ENCODE measurements at places on chromosomes 1 and 21.
A peak's percentile ranks its signal among the peaks of the same experiment; 100 is the strongest.

- no peak for DNase-seq
Measured at GRCh38 chr1:15692121-15692682, 8.1 kb downstream of the PLEKHM2 start.

DNA sequence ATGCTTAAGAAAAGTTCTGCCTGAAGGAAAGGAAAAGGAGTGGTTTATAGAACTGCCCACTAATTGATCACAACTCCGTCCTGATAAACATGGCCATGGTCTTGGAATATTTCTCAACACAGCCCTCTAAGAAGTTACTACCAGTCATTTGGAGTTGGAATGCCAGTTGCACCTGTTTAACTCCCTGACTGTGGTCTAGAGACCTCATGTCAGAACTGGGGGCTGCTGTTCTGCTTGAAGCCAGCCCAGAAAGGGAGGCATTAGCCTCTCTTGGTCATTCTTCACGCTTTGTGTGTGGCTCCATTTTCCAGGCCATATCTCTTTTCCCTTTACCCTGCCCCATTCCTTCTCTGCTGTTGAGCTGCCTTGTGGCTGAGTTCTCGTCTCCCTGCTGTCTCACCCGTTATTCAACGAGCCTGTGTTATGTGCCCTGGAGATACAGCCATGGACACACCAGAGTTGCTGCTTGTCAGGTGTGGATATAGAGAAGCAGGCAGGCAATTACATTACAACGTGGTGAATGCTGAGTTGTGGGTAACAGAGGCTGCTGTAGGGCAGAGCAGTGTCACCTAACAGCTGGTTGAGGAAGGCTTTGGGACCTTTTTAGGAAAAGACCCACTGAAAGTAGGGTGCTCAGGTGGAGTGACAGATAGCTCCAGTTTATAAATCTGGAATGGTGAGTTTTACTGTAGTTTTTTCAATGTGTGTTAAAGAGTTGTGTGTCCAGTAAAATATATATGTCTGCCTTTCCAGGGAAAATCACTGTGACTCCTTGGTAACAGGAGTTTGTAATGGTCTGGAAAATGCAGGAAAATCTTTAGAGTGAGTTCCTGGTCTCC lies 137.0 kb upstream of the IPO9 start:
- DNase-seq: no peak

DNA sequence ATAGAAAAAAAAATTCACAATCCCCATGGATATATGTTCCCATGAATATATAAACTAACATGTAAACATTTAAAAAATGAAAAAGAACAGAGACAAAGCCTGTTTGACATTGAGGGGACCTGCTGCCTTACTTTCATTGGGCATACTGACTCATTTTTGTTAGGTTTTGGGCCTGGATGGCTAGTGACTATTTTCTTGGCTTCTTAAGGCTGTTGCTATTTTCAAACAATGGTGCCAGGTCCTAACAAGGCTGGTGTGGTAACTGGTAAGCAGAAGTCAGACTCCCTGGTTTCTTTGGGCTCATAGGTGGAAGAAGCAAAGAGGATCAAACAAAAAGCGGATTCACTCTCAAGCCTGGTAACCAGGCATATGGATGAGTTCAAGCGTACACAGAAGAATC lies 51.0 kb downstream of the LAMC2 start:
- DNase-seq: no peak

GRCh38 chr1:234980645-234981396 lies 147.8 kb downstream of the TOMM20 start:
- DNase-seq: peak; percentile 66

DNA sequence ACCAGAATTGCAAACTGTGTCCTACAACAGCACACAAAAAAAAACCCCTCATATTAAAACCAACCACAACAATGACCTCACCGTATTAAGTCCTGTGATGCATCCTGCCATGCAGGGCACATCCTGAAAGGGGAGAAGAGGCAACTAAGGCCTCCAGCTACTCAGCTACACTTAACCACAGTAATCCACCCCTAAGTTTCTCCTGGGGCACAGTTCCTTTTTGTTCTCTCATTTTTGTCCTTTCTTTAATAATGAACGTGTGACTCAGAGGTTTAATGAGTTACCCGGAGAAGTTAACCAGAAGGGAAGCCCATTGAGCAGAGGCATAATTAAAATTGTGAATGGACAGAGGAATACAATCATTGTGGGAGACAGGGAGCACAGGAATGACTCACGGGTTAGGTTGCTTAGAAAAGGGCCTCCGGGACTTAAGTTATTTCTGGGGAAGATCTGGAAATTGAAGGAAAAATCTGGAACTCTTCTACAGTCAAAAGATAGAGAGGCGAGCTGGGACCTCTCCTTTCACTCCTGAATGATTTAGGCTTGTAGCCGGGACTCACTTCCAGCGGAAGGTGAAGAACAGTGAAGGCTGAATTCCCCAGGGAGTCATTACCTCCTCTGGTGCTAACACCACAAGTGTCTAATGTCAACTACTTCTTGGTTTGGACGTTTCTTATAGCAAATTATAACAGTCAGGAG lies 36.9 kb upstream of the HIVEP3 start:
- DNase-seq: no peak

DNA sequence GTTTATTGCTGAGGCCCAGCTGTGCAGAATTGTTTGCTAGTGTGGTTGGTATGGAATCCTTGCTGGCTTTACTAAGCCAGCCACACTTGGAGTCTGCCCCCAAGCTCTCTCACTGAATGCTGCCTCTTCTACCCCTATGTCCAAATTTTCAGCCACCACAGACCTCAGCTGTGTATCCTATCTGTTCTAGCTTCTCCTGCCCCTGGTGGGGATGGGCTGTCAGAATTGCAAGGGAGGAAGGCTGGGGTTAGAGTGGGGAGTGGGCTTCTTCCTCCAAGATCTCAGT lies 4.4 kb downstream of the NHLH1 start:
- DNase-seq: no peak

DNA sequence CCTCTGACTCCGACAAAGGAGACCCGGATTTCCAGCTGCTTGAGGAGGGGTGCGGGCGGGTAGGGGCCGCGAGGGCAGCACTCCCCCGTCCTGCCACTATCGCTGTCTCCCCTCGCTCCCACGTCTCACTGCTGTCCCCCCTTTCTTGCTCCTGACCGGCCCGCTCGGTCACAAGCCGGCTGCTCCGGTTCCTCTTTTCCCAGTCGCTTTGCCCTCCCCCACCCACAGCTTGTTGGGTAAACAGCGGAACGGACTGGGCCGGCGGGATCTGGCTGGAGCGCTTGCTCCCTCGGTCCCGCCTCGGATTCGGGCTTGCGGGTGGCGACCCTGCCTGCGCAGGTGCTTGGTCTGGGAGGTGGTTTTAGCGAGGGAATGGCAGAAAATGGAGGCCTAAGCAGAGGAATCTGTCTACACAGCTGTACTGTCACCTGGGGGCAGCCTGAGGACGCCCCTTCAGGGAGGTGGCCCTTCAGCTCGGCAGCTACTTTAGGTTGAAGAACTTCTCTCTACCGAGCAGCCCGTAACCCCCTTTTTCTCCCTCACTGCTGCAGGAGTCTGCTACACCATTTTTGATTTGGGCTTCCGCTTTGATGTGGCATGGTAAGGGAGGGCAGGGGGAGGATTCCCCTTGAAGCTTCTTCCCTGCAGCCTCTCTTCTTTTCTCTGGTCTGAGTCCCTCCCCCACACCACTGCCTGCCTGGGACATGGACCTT lies 645 bp downstream of the ATP6V0B start:
- DNase-seq: no peak

- DNase-seq: no peak
Measured at GRCh38 chr1:29890201-29890959, 654.1 kb downstream of the PTPRU start.

All from activated T-cell treated with anti-CD3 and anti-CD28 coated beads for 4 hours (primary cell).